ENCODE measurements at places on chromosomes 16 and 17. TPM values are rescaled to one million over a fixed set of nuclear protein-coding genes. Genes with fewer than 3 reads are reported as not detected.

The SLC6A4 gene
- total RNA-seq: 0.44 TPM

The TEKT5 gene
- total RNA-seq: not detected

DNA sequence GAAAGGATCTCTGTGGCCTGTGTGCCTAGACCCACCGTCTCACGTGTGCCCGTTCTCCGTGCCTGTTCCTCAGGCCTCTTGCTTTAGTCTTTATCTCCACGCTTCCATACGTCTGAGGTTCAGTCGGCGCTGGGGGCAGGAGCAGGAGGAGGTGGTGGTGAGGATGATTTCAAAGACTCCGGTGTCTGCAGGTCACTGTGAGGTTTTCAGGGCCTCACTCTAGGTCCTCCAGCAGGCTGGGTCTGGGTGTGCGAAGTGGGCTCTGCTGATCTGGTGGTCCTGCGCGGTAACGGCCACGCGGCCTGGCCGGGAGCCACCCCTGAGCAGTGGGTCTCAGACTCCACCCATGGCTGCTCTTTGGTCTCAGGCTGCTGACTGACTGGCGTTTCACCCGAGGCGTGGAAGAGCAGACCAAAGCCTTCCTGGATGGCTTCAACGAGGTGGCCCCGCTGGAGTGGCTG is 14.4 kb upstream of the CLEC18A start:
- DNase-seq: no peak
- H3K4me3 ChIP-seq: no peak overlapping the region
- H3K36me3 ChIP-seq: peaks cover 71% of the 10 kb centered on the region

- DNase-seq: no peak
- no peaks in the 10 kb centered on the region for H3K4me1 ChIP-seq
- no peaks in the 10 kb centered on the region for H3K27me3 ChIP-seq
- H3K36me3 ChIP-seq: no peaks in the 10 kb centered on the region
- no peak overlapping the region for H3K27ac ChIP-seq
These were observed 148.6 kb downstream of the KIF2B start for GRCh38 chr17:53971361-53971760.

- no peaks in the 10 kb centered on the region for H3K36me3 ChIP-seq
- H3K27me3 ChIP-seq: peaks cover 92% of the 10 kb centered on the region
- peak overlapping the region; percentile 44 for H3K4me3 ChIP-seq
- no peaks in the 10 kb centered on the region for H3K4me1 ChIP-seq
- no peak overlapping the region for H3K27ac ChIP-seq
These were observed 8.9 kb upstream of the HOXB2 start for GRCh38 chr17:48553826-48554225.

Measured in heart right ventricle (tissue), 16 donors.